Activated CD4-positive, alpha-beta memory T cell treated with anti-CD3 and anti-CD28 coated beads, Interleukin-2, amount 10 ng/mL, durations not matched to agents 7 days and 5 days (primary cell): ENCODE measurements at places on chromosomes 11 and 22. TPM values are rescaled to one million over a fixed set of nuclear protein-coding genes. Genes with fewer than 3 reads are reported as not detected.

SLC22A12 gene
- not detected for total RNA-seq

NXPE4 gene
- total RNA-seq, result not detected

PRODH gene
- 0.25 TPM for total RNA-seq

RAB39A gene
- total RNA-seq, result 0.28 TPM

SMTNL1 gene
- not detected for total RNA-seq

PLEKHA7 gene
- 2.3 TPM for total RNA-seq

IMMP1L gene
- total RNA-seq, result 18.4 TPM

C22orf23 gene
- not detected for total RNA-seq

MMP27 gene
- not detected for total RNA-seq
